ENCODE measurements at places on chromosomes 12 and 14.

- DNase-seq = no peak
Observed at GRCh38 chr14:69637503-69638031, 26.2 kb downstream of the SUSD6 start.

- no peak for DNase-seq
Observed at GRCh38 chr12:1058423-1058822, 67.4 kb downstream of the ERC1 start.

DNA sequence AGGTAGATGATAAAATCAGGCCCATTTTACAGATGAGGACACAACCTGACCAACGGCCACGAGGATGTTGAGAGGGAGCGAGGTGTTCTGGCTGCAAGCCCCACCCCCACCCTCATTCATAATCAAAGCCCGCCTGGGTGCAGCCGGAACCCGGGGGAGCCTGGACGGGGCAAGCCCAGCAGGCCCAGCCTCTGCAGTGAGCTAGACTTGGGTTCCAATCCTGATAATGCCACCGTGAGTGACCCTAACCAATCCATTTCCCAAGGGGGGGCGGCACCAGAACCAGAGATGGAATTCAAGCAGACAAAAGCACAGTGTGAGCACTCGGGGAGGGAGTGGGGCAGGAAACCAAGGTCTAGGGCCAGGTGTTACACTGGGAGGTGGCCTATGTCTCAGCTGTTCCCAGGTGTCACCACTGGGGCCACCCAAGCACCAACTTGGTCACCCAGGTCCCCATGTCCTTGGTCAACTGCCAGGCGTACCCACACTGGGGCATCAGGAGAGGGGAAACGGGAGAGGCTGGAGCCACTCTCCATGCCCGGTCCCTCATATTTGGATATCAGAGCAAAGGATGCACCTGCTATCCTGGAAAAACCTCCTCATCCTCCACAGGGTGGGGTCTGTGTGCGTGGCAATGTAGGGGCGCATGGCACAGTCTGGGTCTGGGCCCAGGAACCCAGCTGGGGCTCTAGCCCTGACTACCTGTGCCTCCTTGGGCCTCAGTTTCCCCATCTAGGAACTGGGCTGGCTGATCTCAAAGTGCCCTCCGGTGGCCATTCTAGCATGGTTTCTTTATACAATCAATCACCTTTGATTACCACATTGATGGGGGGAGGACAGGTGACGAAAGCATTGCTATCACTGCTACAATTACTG is 58.4 kb downstream of the FAM222A start:
- no peak for DNase-seq

GRCh38 chr14:96050482-96050881 is 11.3 kb downstream of the C14orf132 start:
- DNase-seq = no peak
